ENCODE measurements at places on chromosomes 4 and X. TPM values are rescaled to one million over a fixed set of nuclear protein-coding genes. Genes with fewer than 3 reads are reported as not detected.

Gene BANK1
- total RNA-seq = 13.3 TPM

Gene MAGEC3
- 0.44 TPM for total RNA-seq

Gene DMRTC1
- total RNA-seq = not detected

Gene SPANXN1
- total RNA-seq = not detected

Gene SLC9A6
- total RNA-seq = 17.1 TPM

Gene FAM53A
- total RNA-seq = 3.7 TPM

Gene GLUD2
- 2.8 TPM for total RNA-seq

Gene TKTL2
- not detected for total RNA-seq

Data from breast epithelium (tissue), 4 donors.